CD8-positive, alpha-beta memory T cell (primary cell): ENCODE measurements at places on chromosomes 7 and 10. TPM values are rescaled to one million over a fixed set of nuclear protein-coding genes. Genes with fewer than 3 reads are reported as not detected.

GRCh38 chr7:101624246-101625001, 4.7 kb downstream of the MYL10 start:
- no peak for DNase-seq

CRTAC1 gene
- not detected for polyA plus RNA-seq

DNA sequence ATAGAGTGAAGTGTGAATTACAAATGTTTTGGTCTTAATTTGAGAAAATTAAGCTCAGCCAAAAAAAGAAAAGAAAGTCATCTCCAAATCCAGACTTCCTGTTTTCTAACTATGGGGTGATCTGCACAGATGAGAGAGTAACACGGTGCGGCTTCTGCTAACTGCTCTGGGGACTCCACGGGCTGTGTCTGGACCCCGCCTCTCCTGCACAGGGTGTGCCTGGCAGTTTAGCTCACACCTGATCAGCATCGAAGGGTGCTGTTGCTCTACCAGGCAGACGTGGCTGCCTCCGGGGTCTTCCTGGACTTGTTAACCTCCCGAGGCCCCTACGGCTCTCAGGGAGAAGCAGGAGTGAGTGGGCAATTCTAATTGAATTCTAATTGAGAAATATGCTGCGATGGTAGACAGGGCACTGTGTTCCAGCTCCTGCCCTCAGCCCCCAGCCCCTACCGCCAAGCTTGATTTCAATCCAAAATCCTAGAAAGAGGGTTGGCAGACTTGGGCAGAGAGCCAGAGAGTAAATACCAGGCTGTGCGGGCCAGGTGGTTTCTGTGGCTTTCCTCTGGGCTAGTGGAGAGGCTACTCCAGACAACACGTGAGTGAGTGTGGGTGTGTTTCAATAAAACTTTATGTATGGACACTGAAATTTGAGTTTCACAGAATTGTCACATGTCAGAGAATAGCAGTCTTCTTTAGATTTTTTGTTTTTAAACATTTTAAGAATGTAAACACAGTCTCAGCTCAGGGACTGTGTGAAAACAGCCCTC, 13.4 kb downstream of the SHH start:
- DNase-seq: no peak

GRCh38 chr7:3673524-3673923, 372.5 kb downstream of the SDK1 start:
- peak; percentile 5 for DNase-seq

DNA sequence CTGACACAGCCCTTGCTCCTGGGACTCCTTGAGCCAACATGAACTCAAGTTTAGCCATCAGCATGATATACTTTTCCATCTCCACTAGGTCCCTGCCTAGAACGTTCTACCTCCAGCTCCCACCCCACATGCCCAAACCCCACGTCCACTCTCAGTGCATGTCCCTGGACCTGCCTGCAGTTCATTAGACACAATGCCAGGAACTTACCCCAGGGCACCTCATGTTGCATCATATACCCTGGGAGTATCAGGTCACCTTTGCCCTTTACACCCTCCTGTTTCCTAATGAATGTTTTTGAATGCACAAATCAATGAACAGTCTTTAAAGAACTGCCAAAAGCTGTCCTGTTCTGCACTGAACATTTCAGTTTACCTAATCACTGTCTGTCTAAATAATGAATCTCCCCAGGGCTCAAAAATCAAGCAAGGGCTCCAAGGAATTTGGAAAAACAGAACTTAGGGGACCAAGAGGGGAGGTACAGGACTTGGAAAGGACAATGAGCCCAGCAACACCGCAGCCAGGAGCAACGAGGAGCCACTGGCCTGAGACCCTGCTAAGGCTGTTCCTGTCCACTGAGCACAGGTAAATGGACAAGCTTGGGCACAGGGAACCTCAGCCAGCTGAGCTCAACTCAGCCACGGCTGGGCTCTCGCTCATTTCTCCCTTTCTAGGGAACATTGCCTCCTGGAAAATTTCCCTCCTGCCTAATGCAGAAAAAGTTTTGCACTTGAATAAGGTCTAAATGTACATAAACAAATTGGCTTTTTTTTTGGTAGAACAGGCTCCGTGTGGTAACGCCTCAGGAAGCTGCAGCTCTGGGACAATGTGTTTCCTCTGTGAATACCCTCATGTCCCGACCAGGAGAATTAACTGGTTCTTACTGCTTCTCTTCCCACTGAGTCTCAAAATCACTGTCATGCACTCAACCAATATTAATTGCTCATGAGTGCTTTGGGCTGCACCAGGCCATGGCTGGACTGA, 7.4 kb downstream of the MAT1A start:
- no peak for DNase-seq
